ENCODE measurements at places on chromosomes 7 and 10. TPM values are rescaled to one million over a fixed set of nuclear protein-coding genes. Genes with fewer than 3 reads are reported as not detected.

PLAC9 gene
- total RNA-seq, result not detected

OR2A12 gene
- not detected for total RNA-seq

PIK3AP1 gene
- 0.51 TPM for total RNA-seq

- peak; percentile 60 for DNase-seq
These were observed 1.3 kb downstream of the AFAP1L2 start for GRCh38 chr10:114402871-114403540.

DNA sequence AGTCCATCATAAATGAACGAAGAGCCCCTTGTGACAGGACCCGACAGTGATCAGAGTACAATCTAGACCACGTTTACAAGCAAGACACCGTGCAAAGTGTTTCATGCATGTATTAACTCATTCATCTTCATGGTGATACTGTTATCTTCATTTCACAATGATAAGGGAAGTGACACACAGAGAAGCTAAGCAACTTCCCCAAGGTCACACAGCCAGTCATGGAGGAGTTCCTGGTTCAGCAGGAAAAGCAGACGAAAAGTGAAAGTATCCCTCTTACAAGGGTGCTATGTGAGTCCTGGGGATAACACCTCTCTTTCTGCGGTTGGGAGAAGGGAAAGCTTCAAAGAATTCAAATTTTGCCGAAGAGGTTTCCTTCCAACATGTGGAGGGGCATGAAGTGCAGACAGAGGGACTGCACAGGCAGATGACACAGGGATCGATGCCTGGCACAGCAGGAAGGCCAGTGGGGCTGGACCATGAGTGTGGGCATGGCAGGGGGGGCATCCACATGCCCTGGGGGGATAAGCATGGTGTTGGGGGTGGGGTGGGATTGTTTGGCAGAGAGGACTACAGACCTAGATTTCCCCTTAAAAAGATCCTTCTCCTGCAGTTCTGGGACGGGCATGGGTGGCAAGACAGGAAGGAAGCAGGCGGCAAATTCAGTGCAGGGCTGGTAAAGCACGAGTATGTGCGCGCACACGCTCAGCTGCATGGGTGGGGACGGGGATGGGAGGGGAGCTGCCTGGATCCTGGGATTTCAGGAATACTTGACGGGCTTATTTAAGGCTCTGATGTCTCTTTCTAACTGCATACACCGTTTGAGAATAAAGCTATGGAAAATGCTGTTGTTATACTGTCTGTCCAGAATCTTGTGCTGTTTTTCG, 33.5 kb upstream of the DDC start:
- DNase-seq, result no peak

DNA sequence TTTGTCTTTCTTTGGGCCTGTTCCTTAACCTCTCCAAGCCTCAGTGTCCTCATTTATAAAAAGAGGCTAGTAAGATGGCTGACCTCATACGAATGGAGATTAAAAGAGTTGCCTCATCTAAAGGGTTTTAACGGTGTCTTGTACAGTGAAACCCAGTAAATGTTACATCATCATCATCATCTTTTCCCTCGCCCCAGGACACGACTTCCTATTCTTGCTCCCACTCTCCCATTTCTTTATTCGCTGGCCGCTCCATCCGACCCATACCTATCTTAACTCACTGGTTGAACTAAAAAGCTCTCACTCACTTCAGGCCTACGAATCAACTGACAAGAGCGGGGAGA, 554 bp downstream of the FRA10AC1 start:
- DNase-seq, result no peak

GRCh38 chr7:17153536-17153935, 144.9 kb upstream of the AHR start:
- DNase-seq, result no peak

- peak; percentile 61 for DNase-seq
These were observed 980 bp downstream of the FHIP2A start for GRCh38 chr10:114822444-114823076.

- no peak for DNase-seq
These were observed 22.4 kb downstream of the ADAP1 start for GRCh38 chr7:931871-932650.

- peak; percentile 41 for DNase-seq
These were observed 9.1 kb downstream of the KLF6 start for GRCh38 chr10:3775696-3776551.

- DNase-seq, result no peak
These were observed 80.8 kb downstream of the TMEM106B start for GRCh38 chr7:12291870-12292269.

DNA sequence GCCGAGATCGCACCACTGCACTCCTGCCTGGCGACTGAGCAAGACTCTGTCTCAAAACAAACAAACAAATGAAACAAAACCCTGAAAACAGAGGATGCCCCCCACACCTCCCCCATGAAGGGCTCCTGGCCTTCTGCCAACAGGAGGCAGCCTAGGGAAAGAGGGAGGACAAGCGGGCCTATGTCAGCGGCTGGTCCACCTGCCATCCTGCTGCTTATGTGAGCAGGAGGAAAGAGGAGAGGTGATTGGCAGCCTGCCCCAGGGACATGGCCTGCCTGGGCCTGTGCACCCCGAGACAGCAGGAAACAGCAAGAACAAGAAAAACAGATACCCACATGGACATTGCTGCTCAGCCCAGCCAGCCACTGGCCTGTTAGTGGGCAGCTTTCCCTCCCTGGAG, 9.1 kb upstream of the ZNF316 start:
- DNase-seq, result no peak

Data from G401 (cell line).